ENCODE measurements at places on chromosomes 13 and 19.

GRCh38 chr13:106685143-106685542 is 117.2 kb upstream of the ARGLU1 start:
- no peak overlapping the region for H3K27ac ChIP-seq
- H3K27me3 ChIP-seq = no peaks in the 10 kb centered on the region
- no peaks in the 10 kb centered on the region for H3K4me1 ChIP-seq

DNA sequence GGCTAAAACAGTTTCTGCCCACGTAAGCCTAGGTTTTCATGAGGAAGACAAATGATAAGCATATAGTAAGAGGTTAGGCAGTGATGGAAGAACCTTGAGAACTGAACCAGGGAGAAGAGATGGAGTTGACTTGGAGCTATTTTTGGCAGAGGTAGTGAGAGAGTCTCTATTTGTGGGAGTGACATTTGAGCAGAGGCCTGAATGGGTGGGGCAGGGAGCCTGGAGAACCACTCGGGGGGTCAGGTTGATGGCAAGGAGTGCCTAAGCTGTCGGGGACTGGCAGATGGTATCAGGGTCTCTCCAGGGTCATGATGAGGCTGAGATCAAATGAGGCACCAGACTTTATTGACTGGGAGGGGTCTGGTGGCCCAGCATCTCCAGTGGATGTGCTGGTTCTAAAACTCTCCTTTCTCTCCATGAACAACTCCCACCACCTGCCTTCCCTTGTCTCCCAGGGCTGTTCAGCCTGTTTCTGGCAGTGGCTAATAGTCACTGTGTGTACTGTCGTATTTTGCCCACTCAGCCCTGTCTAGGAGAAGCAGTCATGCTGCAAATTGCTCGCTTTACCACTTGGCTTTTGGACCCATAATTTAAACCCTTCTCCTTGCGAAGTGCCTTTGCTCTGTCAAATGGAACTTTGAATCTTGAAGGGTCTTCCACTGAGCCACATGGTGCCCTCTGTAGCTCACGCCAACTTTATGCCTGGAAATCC is 3.6 kb downstream of the MAU2 start:
- H3K36me3 ChIP-seq = peaks cover 43% of the 10 kb centered on the region
- H3K4me1 ChIP-seq = peaks cover 16% of the 10 kb centered on the region
- H3K27me3 ChIP-seq = no peaks in the 10 kb centered on the region
- H3K27ac ChIP-seq = no peak overlapping the region

DNA sequence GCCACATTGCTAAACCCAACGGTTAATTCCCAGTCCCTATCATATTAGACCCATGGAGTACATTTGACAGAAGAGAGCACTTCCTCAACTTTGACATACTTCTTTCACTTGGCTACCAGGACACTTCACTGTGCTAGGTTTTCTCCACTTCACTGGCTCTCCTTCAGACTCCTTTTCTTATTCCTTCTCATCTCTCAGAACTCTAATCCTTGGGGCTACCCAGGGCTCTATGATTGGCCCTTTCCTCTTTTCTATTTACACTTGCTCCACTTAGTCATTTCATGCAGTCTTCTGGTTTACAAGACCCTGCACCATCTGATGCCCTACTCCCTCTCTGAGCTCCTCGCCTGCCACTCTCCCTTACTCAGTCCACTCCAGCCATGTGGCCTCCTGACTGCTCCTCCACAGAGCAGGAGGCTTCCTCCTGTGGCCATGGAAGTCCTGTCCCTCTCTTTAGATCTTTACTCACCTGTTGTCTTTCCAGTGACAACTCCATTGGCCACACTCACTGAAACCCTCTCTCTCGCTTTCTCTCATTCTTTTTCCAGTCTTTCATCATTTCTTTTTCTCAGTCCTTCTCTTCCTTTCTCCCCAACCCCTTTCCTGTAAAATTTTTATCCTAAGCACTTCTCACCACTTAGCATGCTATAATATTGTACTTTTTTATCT is 90.4 kb downstream of the TBC1D4 start:
- H3K4me1 ChIP-seq = no peaks in the 10 kb centered on the region
- H3K27ac ChIP-seq = no peak overlapping the region
- no peaks in the 10 kb centered on the region for H3K27me3 ChIP-seq

GRCh38 chr13:70203661-70204229 is 95.5 kb upstream of the KLHL1 start:
- no peak for DNase-seq
- H3K27me3 ChIP-seq = no peaks in the 10 kb centered on the region
- no peaks in the 10 kb centered on the region for H3K4me1 ChIP-seq
- H3K36me3 ChIP-seq = no peaks in the 10 kb centered on the region
- H3K4me3 ChIP-seq = no peak overlapping the region

DNA sequence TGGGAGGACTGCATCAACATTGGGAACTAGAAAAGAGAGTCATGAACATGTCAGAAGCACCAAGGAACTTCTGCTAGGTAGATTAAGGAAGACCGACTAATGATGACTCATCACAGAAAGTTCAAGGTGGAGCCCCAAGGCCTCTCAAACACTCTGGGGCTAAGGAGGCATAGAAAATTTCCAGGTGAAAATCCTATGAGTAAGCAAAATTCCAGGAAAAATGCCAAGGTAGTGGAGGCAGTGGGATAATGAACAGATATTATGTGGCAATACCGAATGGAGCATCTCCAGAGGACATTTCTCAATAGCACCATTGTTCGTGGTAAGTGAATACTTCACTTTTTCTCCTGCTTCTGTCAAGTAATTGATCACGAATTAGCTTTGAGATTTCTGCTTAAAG is 336.5 kb downstream of the MZT1 start:
- no peaks in the 10 kb centered on the region for H3K27me3 ChIP-seq
- H3K4me3 ChIP-seq = no peak overlapping the region
- H3K27ac ChIP-seq = no peak overlapping the region
- H3K4me1 ChIP-seq = no peaks in the 10 kb centered on the region

GRCh38 chr13:59680429-59681024 is 483.2 kb downstream of the DIAPH3 start:
- peak; percentile 4 for DNase-seq
- no peaks in the 10 kb centered on the region for H3K27me3 ChIP-seq
- no peak overlapping the region for H3K27ac ChIP-seq
- H3K36me3 ChIP-seq = no peaks in the 10 kb centered on the region

DNA sequence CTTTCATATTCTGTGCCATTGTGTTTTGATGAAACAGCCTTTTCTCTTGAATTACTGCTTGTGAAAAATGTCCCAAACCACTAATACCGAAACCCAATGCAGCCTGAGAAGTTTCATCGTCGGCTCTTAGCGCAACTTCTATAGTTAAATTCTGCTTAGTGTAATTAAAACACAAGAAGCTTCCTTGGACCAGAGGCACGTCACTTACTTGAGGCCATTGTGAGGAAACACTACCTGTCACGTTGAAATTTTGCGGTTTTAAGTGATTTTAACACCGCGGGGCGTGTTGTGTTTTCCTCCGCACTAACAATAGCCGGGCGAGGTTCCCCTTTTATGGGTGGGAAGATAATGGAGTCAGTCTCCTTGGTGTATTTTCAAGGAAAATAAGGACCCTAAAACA is 70.9 kb downstream of the GGACT start:
- no peaks in the 10 kb centered on the region for H3K4me1 ChIP-seq
- H3K36me3 ChIP-seq = no peaks in the 10 kb centered on the region
- no peak overlapping the region for H3K4me3 ChIP-seq
- no peak overlapping the region for H3K27ac ChIP-seq
- no peak for DNase-seq

GRCh38 chr19:6801485-6802086 is 29.1 kb downstream of the VAV1 start:
- H3K4me3 ChIP-seq = no peak overlapping the region
- no peaks in the 10 kb centered on the region for H3K27me3 ChIP-seq
- H3K27ac ChIP-seq = peak overlapping the region; percentile 79
- DNase-seq = peak; percentile 40
- no peaks in the 10 kb centered on the region for H3K36me3 ChIP-seq

DNA sequence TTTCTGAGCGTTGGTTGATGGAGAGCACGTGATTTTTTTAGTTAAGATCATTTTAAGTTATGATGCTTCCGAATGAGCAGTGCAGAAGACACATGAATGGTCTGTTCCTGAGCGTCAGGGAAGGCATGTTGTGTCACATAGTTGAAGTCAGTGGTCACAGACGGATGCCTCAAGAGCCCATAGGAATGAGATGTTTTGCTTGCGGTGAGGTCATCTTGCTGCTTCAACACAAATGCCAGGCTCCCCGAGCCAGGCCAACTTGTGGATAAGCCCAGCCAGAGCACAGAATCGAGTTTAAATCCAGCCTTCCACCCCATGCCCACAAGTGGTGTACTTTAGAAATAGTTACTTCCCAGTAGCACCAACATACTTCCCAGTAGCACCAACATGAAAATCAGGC is 5.4 kb downstream of the UPF3A start:
- no peaks in the 10 kb centered on the region for H3K27me3 ChIP-seq
- no peak for DNase-seq
- peaks cover 81% of the 10 kb centered on the region for H3K36me3 ChIP-seq
- H3K27ac ChIP-seq = no peak overlapping the region
- H3K4me1 ChIP-seq = peaks cover 9% of the 10 kb centered on the region

DNA sequence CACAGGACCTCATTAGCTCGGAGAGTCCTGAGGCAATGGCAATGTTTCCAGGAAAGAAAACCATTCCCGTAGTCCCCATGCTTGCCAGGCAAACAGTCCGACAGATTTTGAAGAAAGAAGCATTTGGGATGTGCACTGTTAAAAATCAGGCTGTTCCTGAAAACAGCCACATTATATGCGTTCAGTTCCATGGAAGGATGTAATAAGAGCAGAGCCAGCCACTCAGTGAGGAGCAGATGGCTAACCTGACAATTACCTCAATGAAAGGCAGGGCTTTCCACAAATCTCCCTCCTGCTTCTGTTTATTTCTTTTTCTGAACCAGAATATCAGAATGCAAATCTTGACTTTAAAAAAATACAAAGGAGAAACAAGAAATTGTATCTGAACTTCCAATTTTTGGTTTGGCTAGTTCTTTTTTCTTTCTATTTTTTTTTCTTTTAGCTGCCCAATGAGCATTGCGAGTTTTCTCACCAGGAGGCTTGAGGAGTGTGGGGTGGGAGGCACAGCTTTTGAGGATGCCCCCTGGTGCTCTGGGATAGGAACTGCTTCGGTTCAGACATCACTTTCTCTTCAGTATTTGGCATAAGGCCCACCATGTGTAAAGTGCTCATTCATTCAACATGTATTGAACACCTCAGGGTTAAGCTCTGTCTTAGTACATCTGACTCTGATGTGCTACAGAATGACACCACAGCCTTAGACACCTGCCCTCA is 124.2 kb downstream of the TBC1D4 start:
- H3K36me3 ChIP-seq = peaks cover 6% of the 10 kb centered on the region
- H3K27me3 ChIP-seq = no peaks in the 10 kb centered on the region
- peak; percentile 68 for DNase-seq
- H3K4me3 ChIP-seq = no peak overlapping the region
- no peak overlapping the region for H3K27ac ChIP-seq

DNA sequence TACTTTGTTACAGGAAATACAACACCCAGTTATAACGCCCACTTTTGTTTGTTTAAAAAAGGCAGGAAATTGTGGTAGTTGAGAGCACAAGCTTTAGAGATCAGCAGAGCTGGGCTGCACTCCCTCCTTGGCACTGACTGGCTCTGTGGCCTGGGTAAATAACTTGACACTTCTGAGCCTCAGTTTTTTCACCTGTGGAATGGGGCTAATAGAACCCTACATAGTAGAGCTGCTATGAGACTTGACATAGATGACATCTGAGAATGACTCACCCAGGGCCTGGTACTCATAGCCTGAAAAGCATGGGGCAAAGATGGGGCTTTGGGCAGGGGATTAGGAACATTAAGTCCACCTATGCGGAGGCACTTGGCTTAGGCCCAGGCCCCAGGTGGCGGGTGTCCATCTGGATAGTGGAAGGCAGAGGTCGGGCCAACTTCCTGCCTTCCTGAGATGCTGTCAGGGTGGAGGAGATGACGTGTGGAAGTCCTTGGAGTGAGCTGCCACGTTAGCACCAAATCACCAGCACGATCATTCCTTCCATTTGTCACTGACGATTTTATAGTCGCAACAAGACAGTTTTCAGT is 159.1 kb downstream of the KATNAL1 start:
- H3K27me3 ChIP-seq = peaks cover 37% of the 10 kb centered on the region
- no peak for DNase-seq
- H3K36me3 ChIP-seq = no peaks in the 10 kb centered on the region
- H3K27ac ChIP-seq = no peak overlapping the region
- no peaks in the 10 kb centered on the region for H3K4me1 ChIP-seq

GRCh38 chr13:79547211-79548195 is 66.5 kb downstream of the NDFIP2 start:
- H3K36me3 ChIP-seq = no peaks in the 10 kb centered on the region
- no peaks in the 10 kb centered on the region for H3K4me1 ChIP-seq
- DNase-seq = no peak

DNA sequence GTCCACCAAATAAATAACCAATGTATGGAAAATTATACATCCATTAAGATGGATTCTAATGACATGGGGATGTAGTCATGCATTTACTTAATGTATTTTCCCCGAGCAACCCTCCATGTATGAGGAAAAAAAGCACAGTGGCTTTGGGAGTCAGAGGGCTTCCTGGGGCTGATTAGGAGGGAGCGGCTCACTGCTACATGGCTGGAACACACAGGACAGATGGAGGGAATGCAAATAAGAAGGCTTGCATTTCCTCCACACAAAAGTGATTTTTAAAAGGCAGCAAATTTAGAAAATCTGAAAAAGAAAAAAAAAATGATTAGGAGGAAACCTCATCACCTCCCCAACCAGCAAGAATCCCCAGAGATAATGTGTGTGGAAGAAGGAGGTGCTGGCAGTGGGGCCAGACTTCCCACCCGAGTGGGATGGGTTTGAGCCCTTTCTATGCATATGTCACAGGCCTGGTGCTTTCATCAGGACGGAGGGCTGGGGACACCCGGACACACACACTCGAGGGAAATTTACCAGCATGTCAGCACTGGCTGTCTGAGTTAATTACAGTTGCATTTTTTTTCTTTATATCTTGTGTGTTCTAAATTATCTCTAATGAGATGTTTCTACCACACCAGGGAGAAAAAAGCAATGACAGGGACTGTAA is 118.9 kb downstream of the USP12 start:
- no peak overlapping the region for H3K4me3 ChIP-seq
- H3K4me1 ChIP-seq = peaks cover 30% of the 10 kb centered on the region
- H3K36me3 ChIP-seq = no peaks in the 10 kb centered on the region
- no peaks in the 10 kb centered on the region for H3K27me3 ChIP-seq
- H3K27ac ChIP-seq = no peak overlapping the region
- DNase-seq = no peak

GRCh38 chr13:48233046-48233888 is at the start of gene ITM2B:
Gene ITM2B, plus strand, starts transcription at chr13:48233206. Its CDS starts 155 bp downstream, at chr13:48233361.
- H3K36me3 ChIP-seq = no peaks in the 10 kb centered on the region
- DNase-seq = peak; percentile 83
- H3K27ac ChIP-seq = peak within 1 kb of the TSS; percentile 91
- H3K27me3 ChIP-seq = no peaks in the 10 kb centered on the region
- H3K4me1 ChIP-seq = no peaks in the 10 kb centered on the region
- peak within 1 kb of the TSS; percentile 94 for H3K4me3 ChIP-seq
